Stimulated activated CD4-positive, alpha-beta T cell treated with anti-CD3 and anti-CD28 coated beads, Interleukin-12 subunit alpha, Interleukin-12 subunit beta, amount 100 ng/mL, for 24 hours (primary cell): ENCODE measurements at places on chromosomes 11 and 22.

- no peak for DNase-seq
Observed at GRCh38 chr11:79173615-79174014, 267.2 kb downstream of the TENM4 start.

- no peak for DNase-seq
Observed at GRCh38 chr11:70019576-70020011, 58.5 kb upstream of the ANO1 start.

DNA sequence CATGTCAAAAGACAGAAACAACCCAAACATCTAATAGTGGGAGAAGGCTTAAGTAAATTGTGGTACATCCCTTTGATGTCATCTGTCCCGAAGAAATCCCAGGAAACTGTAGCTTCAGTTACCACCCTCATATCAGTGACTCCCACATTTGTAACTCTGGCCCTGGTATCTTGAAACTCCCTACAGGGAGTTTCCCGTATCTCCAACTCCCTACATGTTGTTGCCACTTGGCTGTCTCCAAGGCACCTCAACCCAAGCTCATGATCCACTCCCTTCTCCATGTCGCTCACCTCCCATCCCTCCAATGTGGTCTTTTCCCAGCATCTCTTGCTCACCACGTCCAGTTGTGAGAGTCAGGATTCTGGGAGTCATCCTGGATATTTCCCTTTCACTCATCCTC, 68.1 kb downstream of the CACNG2 start:
- no peak for DNase-seq

DNA sequence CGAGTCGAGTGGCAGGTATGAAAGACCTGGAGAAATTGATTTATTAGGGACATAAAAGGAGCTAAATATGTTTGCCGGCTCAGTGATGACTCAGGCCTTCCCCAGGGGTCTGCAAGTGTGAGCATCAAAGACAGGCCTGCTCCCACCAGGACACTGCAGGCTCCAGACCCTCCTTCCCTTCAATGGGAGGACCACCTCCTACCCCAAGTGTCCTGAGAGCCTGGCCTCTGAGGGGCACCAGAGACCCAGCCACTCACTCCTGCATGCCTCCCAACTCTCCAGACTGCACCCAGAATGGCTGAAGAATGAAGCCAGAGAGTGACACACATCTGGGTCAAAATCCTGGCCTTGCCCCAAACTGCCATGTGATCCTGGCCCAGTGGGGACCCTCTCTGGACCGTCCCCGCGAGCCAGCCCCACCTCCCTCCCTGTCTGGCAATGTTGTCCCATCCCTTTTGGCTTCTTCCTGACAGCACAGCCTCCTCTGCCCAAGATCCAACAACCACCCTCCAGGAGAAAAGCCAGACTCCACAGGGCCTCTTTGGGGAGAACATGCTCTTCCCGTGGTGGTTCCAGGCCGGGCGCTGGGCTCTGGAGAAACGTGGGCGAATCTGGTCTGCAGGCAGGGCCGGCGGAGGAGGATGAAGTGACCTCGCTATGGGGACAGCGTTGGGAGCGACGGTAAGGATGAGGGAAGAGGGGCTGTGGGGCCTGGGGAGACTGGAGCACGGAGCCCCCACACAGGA, 36.2 kb downstream of the CYTH4 start:
- no peak for DNase-seq

DNA sequence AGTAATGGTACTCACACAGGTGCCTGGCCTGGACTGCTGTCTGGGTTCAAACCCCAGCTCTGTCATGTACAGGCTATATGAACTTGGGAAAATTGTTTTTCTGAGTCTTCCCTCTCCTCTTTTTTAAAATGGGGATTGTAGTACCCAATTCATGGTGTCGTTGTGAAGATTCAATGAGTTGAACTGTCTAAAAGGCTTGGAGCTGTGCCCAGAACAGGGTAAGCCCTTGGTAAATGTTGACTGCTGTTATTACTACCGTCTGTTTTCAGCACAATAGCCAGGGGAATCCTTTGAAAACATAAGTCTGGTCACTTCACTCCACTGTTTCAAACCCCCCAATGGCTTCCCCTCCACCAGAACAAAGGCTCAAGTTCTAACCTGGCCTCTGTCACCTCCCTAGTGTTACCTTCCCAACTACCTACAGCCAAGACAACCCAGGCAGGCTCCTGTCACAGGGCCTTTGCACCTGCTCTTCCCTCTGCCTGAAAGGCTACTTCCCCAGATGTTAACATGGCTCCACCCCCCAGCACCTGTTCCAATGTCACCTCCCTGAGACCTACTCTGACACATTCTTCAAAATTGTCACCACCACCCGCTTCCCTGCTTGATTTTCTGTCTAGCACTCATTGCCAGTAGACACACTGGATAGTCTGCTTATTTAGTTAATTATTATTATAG, 152.8 kb downstream of the CHST1 start:
- no peak for DNase-seq

DNA sequence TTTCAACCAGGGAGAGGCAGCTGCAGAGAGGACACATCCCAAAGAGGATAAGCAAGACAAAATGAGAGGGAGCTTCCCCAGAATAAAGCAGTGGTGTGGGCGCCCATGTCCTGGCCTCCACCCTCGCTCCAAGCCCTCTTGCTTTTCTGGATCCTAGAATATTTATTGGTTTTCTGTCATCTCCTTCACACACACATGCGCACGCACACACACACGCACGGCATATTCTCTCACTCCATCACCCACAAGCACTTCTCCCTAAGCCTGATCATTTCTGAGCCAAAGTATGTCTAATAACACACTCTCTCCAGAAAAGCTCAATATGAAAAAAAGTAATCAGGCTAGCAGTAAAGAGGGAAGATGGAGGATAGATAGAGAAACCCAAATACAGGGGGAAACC, 7.6 kb downstream of the IGSF9B start:
- no peak for DNase-seq

- no peak for DNase-seq
Observed at GRCh38 chr11:112662554-112662953, 298.7 kb upstream of the NCAM1 start.

DNA sequence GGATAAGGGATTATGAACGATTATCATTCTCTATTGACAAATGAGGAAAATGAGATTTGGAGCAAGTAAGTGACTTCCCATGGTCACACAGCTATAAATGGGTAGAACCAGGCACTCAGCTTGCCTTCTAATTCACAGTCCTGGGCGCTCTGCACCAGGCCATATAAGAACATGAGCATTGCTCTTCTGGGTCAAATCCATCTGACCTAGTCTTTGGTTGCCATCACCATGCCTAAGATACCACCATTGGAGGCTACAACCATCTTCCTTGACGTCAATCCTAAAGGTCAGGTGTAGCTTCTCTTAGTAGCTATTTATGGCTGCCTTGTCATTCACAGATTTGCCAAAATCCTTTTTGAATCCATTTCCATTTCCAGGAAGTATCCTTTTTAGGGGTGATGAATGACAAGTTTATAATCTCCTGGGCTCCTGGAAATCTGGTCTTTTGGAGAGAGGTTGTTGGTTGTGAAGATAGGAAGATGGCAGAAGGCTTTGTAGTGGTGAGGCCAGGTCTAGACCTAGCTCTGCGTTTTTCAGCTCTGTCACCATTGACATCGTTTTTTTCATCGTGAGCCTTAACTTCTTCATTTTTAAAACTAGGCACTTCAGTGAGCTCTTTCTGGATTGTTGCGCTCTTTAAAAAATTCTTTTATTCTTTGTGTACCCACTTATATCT, 11.1 kb downstream of the ZBTB16 start:
- DNase-seq = no peak

- no peak for DNase-seq
Observed at GRCh38 chr22:27258616-27259172, 542.9 kb downstream of the MN1 start.

DNA sequence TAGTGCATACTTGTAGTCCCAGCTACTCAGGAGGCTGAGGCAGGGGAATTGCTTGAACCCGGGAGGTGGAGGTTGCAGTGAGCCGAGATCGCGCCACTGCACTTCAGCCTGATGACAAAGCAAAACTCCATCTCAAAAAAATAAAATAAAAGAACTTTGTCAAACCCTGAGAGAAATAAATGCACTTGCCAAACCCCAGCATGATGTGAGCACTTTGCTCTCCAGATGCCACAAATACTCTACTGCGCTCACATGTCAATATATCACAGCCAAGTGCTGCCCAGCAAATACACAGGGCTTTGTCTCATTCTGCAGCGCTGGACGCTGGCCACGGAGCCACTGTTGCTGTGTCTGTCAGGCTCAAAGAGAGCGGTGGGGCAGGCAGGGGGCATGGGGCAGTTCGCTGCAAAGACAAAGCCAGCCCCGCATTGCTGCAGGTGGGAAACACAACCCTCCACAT, 45.1 kb downstream of the AHNAK start:
- DNase-seq = no peak

DNA sequence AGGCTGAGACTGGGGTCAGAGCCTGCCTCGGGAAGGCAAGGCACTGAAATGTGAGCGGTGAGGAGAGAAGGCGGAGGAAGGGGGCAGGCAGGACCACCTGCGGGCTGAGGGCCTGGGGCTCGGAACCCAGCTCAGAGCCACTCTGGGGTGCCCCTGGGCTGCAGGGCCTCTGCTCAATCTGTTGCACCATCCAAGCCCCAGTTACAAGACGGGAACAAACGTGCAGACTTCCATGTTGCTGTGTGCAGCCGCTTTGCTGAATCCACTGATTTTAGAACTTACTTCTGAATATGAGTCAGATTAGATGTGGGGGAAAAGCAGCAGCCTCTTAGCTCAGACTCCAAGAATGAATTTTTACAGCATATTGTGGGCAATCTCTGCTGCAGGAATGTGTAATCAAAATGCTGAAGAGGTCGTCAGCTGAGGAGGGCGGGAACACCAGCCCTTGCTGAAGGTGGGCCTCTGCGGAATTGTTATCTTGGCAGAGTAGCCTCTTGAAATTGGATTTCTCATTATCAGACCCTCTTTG, 21.6 kb downstream of the PARVG start:
- DNase-seq = no peak

GRCh38 chr11:47139878-47140277, 36.8 kb downstream of the ARFGAP2 start:
- DNase-seq = no peak

DNA sequence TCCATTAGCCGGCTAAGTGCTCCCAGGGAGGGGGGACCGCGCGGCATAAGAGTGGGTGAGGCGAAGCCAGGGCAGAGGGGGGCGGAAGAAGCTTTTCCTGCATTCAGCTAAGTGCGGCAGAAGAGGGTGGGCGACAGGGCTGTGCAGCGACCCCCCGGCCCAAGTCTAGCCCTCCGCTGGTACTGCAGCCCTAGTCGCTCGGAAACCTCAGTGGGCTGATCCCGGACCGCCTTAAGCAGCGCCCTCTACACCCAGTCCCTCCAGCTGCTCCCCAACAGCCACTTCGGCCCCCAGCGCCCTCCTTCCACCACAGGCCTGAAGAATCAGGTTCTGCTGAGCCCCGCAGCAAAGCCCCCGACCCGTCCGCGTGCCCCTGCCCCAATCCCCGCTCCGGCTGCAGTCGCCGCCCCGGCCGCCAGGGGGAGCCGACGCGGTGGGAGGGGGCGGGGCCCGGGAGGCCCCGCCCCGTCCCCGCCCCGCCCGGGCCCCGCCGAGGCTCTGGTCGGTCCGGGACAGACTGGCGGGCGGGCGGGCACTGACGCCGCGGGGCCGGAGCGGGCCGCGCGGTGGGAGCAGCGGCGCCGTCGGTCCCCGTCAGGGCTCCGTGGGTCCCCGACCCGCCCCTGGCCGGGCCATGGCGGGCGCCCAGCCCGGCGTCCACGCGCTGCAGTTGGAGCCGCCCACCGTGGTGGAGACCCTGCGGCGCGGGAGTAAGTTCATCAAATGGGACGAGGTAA, at the start of gene PLCB3:
TSS of gene PLCB3 (plus strand) at position 515 of the 737 bp plus-strand sequence. CDS start at position 635, 120 bp downstream.
- peak; percentile 40 for DNase-seq

DNA sequence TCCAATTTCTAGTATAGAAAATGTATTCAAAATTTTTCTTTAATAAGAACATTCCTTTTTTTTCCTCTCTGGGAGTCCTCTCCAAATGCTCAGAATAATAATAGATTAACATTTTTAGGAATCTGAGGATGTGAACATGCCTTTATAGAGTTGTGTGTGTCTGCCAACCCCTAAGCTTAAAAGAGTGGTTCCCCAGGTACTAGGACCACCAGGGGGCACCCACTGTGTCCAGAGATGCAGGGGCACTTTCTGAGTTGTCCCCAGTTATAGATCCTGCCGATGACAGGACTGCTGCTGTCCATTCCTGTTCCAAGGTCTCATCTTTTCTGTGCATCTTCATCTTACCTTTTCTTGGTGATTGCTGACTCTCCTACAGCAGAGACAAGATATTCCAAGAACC, 27.0 kb upstream of the MICAL2 start:
- no peak for DNase-seq

DNA sequence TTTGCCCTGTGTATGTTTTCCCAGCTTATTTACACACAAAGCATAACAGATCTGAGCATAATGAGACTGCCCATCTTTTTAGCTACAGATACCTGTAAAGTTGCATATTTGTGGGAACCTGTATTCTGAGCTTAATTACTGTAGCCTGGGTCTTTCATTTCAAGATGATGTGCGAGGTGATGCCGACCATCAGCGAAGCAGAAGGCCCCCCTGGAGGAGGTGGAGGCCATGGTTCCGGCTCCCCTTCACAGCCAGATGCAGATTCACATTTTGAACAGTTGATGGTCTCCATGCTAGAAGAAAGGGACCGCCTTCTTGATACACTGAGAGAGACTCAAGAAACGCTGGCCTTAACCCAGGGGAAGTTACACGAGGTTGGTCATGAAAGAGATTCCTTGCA, 1.5 kb downstream of the PPFIA1 start:
- no peak for DNase-seq

DNA sequence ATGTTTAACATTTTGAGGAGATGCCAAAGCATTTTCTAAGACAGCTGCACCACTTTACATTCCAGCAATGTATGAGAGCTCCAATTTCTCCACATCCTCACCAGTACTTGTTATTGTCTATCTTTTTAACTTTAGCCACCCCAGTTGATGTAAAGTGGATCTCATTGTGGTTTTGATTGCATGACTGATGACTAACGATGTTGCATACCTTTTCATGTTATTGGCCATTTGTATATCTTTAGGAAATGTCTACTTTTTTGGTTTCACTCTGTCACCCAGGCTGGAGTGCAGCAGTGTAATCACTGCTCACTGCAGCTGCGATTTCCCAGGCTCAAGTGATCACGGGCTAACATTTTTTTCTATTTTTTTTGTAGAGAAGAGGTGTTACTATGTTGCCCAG, 8.9 kb downstream of the TTC28 start:
- DNase-seq = no peak

- no peak for DNase-seq
Observed at GRCh38 chr22:19837915-19838314, 16.8 kb downstream of the GNB1L start.
